Globus pallidus (tissue), 1 donor: ENCODE measurements at places on chromosomes 2 and 18.

DNA sequence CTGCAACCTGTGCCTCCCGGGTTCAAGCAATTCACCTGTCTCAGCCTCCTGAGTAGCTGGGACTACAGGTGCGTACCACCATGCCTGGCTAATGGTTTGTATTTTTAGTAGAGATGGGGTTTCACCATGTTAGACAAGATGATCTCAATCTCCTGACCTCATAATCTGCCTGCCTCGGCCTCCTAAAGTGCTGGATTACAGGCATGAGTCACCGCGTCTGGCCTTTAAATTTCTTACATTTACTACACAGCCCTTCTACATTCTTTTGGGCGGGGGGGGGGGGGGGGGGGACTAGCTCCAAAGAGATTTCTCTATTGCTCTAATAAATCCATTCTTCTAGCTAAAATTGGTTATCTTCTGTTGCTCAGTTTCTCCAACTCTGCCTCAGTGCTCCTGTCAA lies 964.9 kb upstream of the ACVR2A start:
- DNase-seq, result no peak

- no peak for DNase-seq
Measured at GRCh38 chr2:45577441-45577840, 33.6 kb downstream of the SRBD1 start.

DNA sequence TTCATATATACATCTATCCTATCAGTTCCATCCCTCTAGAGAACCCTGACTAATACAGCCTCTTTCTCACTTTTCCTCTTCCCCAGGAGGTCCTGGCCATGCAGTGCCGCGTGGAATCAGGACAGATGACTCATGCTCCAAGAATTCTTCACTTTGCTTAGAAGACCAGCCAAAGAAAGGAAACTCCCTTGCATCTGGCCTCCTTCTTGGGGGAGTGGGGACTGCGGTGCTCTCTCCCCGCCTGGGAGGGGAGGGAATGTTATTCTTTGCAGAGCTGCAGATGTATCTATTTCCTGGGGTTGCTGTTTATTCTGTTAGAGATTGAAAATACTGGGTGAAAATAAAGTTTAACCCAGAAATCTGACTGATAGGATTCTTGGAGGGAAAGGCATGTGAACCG lies 111.5 kb upstream of the SH3BP4 start:
- DNase-seq, result no peak

DNA sequence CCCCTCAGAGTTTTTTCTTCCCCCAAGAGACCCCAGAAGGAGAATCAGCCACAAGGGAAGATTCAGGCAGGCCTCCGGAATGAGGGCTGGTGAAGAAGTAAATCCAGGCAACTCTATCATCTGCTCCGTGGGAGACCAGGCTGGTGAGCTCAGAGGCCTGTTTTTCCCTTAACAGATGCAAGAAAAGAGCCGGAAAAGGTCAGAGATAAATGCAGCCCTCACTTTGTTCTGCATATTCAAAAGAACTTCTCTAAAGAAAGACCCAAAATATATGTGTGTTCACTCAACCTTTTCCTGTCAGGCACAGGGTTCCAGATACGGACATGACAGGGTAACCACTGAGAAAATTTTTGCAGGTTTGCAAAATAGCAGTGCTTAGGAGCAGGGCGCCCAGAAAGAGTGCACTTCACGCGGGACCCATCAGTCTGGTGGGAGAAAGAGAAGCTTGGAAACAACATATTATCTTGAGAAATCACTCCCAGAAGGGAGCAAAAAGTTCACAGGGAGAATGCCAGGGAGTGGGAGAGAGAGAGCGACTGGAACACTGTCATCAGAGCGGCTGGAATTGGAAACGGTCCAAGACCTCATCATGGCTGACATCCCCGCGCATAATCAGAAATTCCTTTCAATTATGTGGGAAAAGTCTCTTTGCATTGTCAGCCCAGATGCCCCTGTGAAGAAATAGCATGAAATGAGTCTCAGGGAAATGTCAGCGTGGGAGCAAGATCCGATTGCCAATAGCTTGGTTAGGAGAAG lies 244.8 kb upstream of the SLC14A2 start:
- no peak for DNase-seq

GRCh38 chr18:75248426-75249174 lies 38.0 kb downstream of the TSHZ1 start:
- no peak for DNase-seq

DNA sequence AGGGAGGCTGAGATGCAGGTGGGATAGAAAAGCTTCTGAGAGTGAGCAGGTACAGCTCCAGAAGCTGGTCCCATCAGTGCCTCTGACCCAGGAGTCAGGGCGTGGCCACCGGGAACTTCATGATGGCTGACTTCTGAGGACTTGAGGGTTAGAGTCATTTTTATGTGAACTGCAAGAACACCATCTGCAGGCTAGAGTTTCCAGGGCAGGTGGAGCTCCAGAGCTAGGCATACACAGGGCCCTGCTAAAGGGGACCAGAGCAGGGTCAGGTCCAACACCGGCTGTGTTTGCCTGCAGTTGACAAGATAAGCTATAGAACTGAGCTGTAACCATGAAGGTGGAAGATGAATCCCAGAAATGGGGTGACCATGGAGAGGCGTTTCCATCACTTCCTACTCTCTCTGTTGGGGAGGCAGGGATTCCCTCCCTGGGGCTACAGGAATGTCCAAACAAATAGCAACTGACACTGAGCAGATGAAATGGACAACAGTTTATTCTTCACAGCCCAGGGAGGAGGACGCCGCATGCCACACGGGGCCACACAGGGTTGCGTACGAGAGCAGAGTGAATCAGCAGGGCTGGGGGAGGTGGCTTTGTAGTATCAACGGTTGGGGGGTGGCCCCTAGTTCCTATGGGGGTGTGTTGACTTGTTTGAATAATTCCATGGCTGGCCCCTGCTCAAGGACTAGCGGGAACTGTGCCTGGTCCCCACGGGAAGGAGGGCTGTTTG lies 77.6 kb upstream of the ZNF516 start:
- DNase-seq, result no peak

DNA sequence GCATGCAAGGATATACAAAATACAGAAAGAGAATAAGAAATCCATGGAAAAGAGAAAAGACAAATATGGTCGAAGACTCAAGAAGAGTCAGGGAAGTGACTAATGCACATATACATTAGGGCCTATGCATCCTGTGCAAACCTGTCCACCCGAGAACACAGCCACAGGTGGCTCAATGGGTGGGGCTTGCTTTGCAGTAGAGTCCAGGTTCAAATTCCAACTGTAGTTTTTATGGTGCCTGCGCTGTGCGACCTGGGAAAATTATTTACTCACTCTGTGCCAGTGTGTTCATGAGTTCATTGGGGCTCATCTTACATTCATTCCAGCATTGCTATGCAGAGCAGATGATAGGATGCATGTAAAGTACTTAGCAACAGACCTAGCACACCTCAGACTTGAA lies 244.7 kb downstream of the CTNNA2 start:
- no peak for DNase-seq

- no peak for DNase-seq
Measured at GRCh38 chr2:37692711-37693110, 21.3 kb upstream of the CDC42EP3 start.

DNA sequence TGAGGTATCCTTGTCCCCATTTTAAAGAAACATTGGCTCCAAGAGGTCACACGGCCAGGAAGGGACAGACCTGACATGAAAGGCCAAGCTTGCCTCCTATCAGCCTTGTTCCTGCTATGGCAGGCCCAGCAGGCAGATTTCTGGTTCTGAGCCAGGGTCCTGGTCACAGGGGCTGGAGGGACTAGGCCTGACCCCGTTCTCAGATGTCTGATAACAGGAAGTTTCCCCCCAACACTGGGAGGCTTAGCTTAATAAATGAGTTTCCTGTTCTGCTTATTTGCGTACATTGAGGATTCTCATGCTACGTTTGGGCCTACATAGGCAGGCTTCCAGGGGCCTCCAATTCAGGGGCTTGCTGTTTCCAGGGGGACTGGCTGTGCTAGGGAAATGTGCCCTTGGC lies 107.8 kb upstream of the LTBP1 start:
- no peak for DNase-seq

- no peak for DNase-seq
Measured at GRCh38 chr2:217477583-217477982, 525.2 kb downstream of the TNS1 start.

- DNase-seq, result no peak
Measured at GRCh38 chr2:113192459-113193100, 18.8 kb downstream of the PSD4 start.
